ELF-1 (cell line): ENCODE measurements at places on chromosomes 3 and 15.

- no peak for DNase-seq
These were observed 339.9 kb upstream of the TGFBR2 start for GRCh38 chr3:30266524-30266923.

DNA sequence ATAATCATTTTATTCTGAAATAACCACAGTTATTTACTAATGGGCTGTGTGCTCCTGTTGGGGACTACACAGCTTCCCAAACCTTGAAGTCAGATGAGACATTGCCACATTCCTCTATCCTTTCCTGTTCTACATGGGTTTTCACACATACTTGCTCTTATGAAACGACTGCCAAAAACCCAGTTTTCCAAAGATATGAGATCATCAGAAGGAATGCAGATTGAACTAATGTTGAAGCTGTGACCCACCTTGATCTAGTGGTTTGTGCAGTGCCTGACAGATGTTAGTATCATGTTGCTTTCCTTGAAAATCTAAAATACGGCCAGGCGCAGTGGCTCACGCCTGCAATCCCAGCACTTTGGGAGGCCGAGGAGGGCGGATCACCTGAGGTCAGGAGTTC is 144.6 kb downstream of the VGLL4 start:
- DNase-seq: no peak

GRCh38 chr15:35616498-35617271 is 70.7 kb upstream of the DPH6 start:
- no peak for DNase-seq

DNA sequence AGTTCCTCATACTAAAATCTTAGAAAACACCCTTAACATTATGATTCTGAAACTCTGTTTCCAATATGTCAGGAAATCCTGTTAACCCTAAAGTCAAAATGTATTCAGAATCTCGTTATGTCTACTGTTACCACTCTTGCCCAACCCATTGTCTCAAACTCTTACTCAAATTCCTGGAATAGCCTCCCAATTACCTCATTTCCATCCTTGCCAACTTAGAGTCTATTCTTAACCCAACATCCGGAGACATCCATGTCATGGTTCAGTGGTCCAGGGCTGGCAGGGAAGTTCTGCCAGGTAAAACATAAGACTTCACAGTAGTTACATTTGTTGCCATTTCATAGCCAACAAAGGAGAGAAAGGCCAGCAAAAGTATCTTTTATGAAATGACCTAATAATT is 593.9 kb downstream of the PYDC2 start:
- no peak for DNase-seq
